ENCODE measurements at places on chromosomes 16 and 17.
A peak's percentile ranks its signal among the peaks of the same experiment; 100 is the strongest.

- peak; percentile 81 for DNase-seq
These were observed 71.3 kb downstream of the FTO start for GRCh38 chr16:53775106-53775820.

- peak; percentile 36 for DNase-seq
These were observed 17.3 kb upstream of the WFDC1 start for GRCh38 chr16:84277244-84277823.

DNA sequence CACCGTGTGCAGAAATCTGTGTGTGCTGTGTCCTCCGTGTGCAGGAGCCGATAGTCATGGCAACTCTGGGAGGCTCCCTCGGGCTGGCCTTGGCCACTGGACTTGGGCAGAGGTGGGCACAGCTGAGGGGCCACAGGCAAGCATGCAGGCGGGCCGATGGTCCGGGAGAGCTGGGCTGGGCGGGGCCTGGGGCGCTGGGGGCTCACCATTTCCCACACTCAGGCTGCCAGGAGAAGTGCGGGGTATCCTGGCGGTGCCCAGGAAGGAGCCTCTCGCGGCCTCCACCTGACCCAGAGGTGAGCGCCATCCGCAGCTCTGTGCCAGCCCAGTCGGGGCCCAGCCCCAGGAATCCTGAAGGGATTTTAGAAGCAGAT is 28.4 kb downstream of the BAHCC1 start:
- DNase-seq, result no peak

DNA sequence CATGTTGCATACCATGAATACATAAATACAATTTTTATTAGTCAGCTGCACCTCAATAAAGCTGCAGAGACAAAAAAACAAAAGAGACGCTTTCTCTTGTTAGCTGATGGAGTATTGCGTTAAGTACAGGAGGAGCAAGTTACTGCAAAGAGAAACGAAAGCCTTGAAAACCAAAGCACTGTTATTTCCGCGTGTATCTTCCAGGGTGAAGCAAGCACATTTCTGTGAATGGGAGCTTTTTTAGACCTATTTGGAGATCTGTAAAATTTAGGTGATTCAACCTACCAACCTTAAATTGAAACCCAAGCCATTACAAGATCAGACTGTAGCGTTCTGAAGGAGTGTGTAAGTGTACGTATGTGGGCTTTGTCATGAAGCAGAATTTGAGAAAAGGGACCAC is 390.4 kb downstream of the SOX9 start:
- DNase-seq, result no peak

DNA sequence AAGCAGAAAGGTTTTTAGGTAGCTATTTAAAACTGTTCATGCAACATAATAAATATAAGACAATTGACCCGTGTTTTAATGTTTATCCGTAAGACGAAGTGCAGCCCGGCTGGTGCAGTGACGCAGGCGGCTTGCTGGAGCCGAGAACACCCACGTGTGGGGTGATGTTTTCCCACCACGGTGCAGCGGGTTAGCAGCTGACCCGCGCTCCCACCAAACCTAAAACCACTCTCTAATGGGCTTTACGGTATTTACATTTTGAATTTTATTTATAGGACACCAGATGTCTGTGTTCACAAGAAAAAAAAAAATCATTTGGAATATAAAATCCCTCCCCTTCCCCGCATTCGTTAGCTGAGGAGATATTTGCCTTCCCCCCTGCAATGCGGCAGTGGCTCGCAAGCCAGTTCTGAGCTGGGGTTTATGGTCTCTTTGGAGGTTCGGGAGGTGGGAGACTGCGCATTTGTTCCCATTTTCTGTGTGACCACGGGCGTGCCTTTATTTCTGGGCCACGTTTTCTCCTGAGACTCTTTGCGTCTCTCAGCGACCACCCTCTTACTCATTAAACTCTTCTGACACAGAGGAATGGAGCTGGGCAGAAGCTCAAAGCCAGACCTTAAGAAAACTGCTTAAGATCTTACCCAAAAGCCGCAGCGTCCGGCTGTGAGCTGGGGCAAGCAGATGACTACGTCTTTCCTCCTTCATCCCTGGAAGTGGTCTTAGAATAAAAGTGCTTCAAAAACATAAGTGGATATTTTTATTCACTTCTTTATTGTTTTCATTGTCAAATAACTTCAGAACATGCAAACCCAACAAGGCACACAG is 301.1 kb downstream of the IRF8 start:
- DNase-seq, result peak; percentile 12

GRCh38 chr16:345772-346171 is 6.8 kb downstream of the AXIN1 start:
- DNase-seq, result no peak

DNA sequence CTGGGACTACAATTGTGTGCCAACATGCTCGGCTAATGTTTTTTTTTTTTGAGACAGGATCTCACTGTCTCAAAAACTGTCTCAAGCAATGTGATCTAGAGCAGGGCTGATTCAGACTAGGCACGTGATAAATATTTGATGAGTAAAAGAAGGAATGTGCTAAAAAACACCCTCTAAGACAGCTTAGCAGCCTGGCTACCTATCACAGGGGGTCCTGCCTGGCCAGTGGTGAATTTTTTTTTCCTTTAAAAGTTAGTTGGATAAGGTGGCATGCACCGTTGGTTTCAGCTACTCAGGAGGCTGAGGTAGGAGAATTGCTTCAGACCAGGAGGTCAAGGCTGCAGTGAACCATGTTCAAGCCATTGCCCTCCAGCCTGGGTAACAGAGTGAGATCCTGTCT is 14.8 kb upstream of the GPATCH8 start:
- DNase-seq, result peak; percentile 59

DNA sequence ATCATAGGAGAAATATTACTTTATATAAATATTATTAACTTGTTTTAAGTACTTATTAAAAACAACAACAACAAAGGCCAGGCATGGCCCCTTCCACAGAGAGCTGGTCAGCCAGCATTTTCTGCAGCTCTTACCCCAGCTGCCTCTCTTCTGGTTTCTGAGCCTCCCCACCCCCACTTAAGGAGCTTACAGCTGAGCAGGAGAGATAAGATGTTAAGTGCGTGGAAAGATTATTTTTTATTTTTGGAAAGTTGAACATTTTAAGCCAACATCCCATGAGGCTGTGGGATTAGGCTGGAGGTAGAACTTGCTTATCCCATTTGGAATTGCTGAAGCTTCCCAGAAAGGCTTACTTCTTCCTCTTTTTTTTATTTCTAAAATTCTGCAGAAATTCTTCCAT is 401.2 kb downstream of the SEC14L1 start:
- peak; percentile 7 for DNase-seq

DNA sequence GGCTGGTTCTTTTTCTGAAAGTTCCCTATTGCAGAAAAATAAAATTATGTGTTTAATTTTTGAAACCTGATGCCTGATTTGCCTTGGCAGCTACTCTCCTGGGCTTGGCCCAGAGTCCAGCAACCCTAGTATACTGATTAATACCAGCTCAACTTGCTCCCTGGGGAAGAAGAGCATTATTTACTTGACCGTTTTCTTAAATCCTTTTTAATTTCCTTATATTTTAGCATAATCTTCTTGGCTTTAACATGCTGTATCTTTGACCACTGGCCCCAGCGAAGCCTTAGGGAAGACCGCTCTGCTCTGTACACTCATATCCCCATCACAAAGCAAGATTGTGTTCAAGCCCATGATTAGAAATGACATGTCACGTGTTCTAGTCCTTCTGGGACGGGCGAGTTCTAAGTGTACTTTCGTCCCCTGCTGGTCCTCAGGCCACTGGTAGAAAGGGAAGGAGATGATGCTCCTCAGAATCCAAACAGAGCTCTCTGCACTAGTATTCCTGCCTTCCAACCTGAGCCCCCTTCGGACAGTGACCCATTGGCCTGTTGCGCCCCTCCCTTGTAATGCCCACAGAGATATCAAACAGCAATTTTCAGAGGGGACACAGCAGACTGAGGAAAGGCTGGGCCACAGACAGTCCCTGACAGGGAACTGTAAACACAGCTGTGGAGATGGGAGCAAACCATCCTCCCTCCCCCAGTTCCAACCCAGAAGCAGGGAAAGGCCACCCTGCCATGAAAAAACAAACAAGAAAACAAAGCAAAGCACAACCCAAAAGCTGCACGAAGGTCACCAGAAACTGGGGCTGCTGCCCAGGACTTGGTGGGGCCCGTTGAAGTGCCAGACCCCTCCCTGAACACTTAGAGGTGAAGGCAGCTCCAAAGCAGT is 4.3 kb upstream of the EZH1 start:
- DNase-seq, result no peak

DNA sequence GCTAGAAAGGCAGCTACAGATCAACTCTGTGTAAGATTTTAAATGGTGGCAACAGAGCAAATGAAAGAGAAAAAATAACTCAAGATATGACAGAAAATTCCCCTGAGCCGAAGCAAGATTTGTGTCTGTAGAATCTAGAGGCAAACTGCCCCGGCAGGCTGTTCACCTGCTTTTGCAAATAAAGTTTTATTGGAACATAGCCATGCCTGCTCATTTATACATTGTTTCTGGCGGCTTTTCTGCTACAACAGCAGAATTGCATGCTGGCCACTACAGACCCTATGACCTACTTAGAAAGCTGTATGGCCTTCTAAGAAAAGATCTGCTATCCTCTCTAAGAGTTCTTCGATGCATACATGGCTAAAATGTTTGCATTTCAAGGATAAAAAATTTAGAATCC is 119.5 kb downstream of the SALL1 start:
- no peak for DNase-seq

DNA sequence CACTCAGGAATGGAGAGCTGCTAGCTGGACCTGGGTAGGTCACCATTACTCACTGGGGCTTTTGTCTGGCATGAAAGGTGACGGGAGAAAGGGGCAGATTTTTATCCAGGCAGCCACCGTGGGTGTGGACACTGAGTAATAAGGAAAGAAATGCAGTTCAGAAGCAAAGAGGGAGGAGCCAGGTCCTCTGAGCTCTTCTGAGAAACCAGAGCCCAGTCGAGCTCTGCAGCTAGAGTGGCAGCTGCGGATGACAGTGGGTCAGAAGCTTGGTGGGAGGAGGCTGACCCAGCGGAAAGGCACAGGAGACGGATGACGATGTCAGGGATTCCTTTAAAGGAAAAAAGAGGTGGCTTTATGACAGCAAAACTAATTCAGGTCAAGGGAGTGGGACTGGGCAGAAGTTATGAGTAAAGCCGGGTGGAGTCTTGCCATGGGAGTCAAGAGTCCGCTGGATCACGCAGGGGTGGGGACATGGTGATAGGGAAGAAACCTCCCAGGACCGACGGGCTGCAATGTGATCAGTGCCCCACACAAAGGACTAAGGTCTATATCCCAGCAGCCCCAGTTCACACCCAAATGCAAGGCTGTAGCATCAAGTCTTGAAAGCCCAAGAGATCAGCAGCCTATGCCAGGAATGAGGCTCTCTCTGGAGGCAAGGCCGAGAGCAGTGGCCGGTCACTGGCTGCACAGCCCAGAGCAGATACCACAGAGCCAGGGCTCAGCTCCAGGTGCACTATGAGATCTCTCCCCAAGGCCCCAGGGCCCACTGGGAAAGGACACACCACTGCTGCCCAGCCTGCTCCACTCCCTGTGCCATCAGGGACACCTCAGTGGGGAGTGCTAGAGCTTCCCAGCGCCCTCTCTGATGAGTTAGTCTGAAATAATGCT is 6.3 kb upstream of the MNT start:
- peak; percentile 82 for DNase-seq

DNA sequence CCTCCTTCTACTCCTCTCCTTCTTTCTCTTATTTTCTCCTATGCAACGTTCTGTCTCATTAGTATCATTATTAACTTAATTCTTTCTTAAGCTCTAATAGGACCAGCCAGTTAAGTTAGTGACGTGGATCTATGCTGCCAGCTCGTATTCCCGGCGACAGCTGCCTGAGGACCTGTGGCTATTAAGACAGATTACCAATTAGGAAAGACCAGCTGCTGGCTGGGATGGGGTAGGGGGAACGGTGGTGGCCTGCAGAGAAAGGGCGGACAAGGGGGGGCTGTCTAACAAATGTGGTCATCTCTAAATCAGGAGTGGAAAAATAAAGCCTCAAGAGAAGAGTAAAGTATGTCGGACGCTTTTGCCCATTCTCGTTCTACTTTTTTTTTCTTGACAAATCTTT is 770 bp upstream of the MYH3 start:
- DNase-seq, result no peak

- DNase-seq, result no peak
These were observed 36.0 kb upstream of the FBXO47 start for GRCh38 chr17:39002991-39003715.

- DNase-seq, result no peak
These were observed 34.2 kb downstream of the RMI2 start for GRCh38 chr16:11379420-11379819.

- peak; percentile 42 for DNase-seq
These were observed 404.1 kb downstream of the WWOX start for GRCh38 chr16:78503602-78504001.

- DNase-seq, result peak; percentile 68
These were observed 22.1 kb upstream of the PHF12 start for GRCh38 chr17:28973425-28973824.

DNA sequence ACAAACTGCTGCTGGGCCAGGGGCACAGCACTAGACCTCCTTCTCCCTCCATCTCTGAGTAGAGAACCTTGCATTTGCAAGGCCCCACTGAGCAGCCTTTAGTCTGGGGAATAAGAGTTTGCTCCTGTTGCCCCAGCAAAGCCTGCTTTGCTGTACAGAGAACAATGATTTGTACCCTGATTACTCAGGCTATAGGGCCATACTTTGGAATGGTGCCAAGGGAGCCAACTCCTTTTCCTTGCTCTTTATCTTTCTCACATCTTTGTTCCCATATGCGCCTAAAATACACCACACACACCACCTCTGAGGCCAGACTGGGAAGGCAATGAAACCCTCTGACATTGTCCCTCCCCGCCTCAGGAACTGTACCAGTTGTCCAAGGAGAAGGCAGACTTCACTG is 21.2 kb downstream of the LIG3 start:
- DNase-seq, result peak; percentile 27

- no peak for DNase-seq
These were observed 51.4 kb upstream of the WSCD1 start for GRCh38 chr17:6018788-6019187.

- no peak for DNase-seq
These were observed 57.5 kb downstream of the CYB5B start for GRCh38 chr16:69481901-69482341.

GRCh38 chr17:34236281-34236892 is 18.7 kb upstream of the CCL2 start:
- DNase-seq, result no peak

DNA sequence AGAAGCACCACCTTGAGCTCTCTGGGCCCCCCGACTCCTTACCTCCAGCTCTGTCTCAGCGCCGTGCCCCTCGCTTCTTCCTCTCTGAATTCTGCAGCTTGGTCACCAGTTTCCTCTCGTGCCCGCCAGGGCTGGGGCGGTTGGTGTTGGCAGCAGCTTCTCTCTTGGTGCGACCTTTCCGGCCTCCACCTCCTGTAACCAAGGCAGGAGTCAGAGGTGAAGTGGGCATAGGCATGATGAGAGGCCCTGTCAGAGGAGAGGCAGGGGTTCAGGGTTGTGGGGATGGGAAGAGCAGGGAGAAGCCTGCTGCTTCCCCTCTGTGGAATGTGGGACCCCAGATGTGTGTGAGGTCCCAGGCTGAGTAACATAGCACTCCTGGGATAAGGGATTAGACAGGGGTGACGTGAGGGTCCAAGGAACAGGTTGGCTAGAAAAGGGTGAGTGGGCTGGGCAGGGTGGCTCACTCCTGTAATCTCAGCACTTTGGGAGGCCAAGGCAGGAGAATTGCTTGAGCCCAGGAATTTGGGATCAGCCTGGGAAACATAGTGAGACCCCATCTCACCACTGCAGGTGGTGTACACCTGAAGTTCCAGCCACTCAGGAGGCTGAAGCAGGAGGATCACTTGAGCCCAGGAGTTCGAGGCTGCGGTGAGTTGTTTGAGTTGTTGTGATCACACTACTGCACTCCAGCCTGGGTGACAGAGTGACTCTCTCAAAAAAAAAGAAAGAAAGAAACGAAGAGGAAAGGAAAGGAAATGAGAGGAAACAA is 626 bp downstream of the NUPR1 start:
- no peak for DNase-seq

- no peak for DNase-seq
These were observed 10.4 kb downstream of the HSD17B2 start for GRCh38 chr16:82045465-82045864.
